ENCODE measurements at places on chromosomes 16 and 17. TPM values are rescaled to one million over a fixed set of nuclear protein-coding genes. Genes with fewer than 3 reads are reported as not detected.

CACNG4 gene
- total RNA-seq = not detected

CFAP97D1 gene
- 0.05 TPM for total RNA-seq

ABCA3 gene
- 0.40 TPM for total RNA-seq

ITGAL gene
- not detected for total RNA-seq

CRHR1 gene
- 0.27 TPM for total RNA-seq

KRTAP2-3 gene
- total RNA-seq = not detected

TBC1D3D gene
- 0.08 TPM for total RNA-seq

PPY gene
- total RNA-seq = 1.3 TPM

ADAD2 gene
- total RNA-seq = 0.11 TPM

GRAP gene
- total RNA-seq = 0.48 TPM

CD300H gene
- total RNA-seq = not detected

GRCh38 chr16:85982563-85982939, 83.6 kb downstream of the IRF8 start:
- no peak for DNase-seq

GRCh38 chr16:11691235-11691634, 23.0 kb downstream of the SNN start:
- DNase-seq = no peak

- no peak for DNase-seq
These were observed 24.2 kb downstream of the ACTG1 start for GRCh38 chr17:81488276-81488860.

DNA sequence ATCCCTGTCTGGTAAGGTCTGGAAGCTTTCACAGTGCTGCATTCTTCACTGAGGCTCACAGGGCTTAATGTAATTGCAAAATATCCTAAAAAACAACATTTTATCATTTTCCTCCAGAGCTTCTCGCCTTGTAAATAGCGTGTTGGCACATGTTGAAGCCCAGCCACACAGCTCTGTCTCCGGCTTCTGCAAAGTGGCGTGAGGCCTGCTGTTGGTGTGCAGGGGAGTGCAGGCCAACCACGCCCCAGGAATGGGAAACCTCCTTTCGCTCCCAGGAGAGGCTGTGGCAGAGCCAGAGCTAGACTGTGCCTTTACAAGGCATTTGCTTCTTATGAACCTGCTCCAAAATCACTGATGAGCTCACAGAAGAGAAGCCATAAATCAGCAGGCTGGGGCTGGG, 248.2 kb upstream of the MAF start:
- DNase-seq = no peak

DNA sequence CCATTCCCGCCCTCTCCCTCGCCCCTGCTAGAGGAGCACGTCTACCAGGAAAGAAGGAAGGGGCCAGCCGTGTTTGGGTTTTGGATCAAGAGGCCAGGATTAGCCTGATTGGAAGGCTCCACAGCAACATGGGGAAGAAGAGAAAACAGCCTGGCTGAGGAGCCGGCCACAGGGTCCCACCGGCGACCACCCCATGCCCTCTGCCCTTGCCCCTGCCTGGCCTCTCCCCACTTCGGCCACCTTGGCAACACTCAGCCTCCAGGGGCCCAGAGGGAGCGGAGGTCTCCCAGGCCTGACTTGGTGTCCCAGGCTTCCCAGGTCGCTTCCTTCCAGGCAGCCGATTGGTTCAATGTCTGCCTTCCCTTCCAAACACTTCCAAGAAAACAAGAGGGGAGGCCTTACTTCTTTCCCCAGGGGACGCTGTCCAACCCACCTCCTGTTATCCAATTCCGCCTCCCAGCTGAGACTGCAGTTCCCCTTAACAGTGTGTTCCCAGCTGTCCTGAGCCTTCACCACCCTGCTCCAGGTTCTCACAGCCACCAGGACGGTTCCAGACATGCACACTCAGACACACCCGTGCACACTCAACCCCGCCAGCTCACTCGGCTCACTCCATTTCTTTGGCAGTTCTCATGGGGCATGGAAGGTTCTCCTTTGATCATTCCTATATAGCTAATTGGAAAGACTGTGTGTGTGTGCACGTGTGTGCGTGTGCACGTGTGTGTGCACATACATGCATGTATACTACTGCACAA, 65.4 kb downstream of the RBFOX3 start:
- no peak for DNase-seq

- DNase-seq = peak; percentile 11
These were observed 294.6 kb upstream of the HSBP1 start for GRCh38 chr16:83513008-83513755.

GRCh38 chr16:78679546-78679945, 580.1 kb downstream of the WWOX start:
- DNase-seq = no peak

- DNase-seq = no peak
These were observed 2.9 kb downstream of the RNF167 start for GRCh38 chr17:4942760-4943508.

DNA sequence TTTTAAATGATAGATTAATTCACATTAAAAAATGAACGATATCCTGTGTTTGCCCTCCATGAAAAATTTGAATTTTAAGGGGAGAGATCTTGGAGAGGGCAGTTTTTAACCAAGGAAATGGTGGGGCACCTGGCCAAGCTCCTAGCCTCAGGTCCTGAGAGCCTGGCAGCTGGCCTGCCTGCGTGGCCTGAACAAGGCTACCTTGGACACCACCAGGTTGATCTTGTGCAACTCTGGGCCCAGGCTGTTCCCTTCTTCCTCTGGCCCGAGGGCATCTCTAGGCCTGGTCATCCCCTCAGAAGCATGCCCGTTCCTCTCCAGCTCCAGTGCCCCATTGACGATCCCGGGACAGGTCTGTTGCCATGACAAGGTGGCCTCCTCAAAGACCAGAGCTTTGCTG, 33.4 kb upstream of the LONP2 start:
- DNase-seq = no peak

- no peak for DNase-seq
These were observed 190.0 kb upstream of the CIBAR2 start for GRCh38 chr16:85302018-85302847.

GRCh38 chr16:11389631-11390565, 44.6 kb downstream of the RMI2 start:
- DNase-seq = no peak

DNA sequence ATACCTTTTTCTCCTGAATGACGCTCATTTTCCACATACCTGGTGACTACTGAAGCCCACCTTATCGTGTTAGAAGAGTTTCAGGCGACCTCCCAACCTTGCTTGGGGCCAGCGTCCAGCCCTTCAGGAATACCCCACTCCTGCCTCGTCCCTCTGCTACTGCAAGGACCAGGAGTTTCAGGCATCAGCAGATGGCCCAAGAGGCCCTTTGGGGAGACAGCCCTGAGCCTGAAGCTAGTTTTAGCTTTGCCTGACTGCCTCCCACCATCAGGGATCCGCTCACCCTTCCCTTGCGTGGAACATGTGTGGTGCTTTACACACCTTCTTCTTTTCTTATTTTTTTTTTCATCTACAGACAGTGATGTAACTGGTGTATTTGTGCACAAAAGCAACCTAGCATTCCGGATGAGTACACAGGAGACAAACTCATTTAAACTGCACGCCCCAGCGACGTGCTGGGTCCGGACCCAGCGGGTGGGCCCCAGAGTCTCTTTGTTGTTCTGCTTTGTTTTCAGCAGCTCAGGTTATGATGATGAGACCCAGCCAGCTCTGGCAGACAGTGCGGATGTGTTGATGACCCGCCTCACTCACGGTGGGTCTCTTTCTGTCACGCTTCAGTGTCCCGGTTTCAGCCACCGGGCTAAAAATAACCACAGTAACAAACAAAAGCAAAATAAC, 242.4 kb downstream of the C16orf95 start:
- DNase-seq = no peak

DNA sequence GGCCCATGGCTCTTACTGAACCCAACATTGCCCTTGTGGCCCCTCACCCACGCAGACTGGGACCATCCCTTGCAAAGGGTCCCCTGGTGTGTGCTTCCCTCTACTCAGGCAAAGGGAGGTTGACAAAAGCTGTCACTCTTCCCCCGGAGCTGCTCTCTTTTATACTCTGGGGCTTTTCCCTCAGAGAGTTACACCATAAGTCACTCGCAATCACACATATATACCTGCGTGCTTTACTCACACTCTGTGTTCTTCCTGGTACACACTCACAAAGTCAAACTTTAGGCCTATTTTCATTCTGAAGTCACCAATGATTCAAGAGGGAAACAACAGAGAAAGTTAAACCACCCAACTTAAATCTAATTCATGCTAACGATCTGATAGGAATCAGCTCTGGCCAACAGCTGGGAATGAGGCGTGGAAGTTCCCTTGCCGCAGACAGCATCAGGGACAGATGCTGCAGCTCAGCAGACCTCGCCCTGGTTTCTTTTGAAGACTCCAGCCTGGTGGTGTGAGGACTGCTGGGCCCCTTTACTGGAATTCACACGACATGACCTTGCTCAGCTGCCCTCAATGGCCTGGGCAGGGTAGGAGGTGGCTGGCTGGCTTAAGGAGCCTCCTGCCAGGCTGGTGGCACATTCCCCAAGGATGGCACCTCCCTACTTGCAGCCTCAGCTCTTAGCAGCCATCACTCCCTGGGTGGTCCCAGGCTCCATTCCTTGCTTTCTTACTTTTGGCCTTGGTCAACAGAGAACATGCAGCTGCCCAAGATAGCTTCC, 27.3 kb downstream of the HIC1 start:
- no peak for DNase-seq
